ENCODE measurements at places on chromosomes 7 and 10.
A peak's percentile ranks its signal among the peaks of the same experiment; 100 is the strongest.

GRCh38 chr10:6926971-6927370 lies 346.9 kb upstream of the PRKCQ start:
- no peak for DNase-seq

DNA sequence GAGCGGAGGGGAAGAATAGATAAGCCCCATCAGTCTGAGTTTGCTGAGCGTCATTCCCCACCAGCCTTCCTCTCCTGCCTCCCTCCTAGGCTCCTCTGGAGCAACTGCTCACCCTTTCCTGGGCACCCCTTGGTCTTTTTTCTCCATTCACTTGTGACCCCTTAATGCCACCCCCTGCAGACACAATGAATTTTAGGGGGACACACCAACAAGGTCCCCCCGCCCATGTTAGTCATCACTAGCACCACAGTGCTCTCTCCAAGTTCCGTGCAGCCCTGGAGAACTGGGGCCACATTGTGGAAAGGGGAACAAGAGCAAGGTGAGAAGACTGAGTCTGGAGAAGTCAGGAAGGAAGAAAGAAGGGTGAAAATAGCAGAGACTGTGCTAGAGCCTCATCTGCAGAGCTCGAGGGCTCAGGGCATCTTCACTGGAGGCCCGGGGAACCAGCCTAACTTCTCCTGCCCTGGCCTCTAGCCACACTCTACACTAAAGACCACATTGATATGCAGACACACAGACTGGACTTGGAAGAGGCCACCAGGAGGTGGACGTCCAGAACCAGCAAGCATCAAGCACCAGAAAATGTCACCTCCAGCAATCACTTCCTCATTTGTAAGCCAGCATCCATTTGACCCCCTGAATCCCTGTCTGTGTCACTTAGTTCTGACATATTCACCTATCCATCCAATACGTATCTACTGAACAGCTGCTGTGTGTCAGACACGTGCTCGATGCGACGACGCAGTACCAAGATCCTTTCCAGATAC lies 17.5 kb downstream of the RGR start:
- no peak for DNase-seq

GRCh38 chr10:84543948-84544347 lies 215.6 kb downstream of the CCSER2 start:
- DNase-seq: no peak

DNA sequence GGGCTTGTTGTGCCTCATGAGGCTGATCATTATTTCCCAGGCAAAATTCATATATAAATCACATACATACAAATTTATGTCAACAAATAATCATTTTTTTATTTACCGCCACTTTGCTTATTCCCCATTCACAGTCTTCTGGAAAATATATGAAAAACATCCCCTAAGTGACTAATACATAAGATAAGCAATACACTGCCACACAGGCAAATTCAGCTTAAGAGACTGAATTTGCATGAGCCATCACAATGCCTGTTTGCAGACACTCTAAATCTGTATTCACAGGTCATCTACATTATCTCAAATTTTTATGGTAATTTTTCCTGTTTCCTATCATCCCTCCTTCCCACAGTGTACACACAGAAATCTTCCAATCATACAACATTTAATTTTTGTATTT lies 13.2 kb downstream of the OSBPL3 start:
- DNase-seq: no peak

- DNase-seq: no peak
Measured at GRCh38 chr10:31194986-31195385, 124.0 kb upstream of the ZEB1 start.

- peak; percentile 76 for DNase-seq
Measured at GRCh38 chr10:100969187-100970075, at the start of gene SEMA4G. Gene SEMA4G, plus strand, starts transcription at chr10:100969504. Its CDS starts 3,409 bp downstream, at chr10:100972913.

- no peak for DNase-seq
Measured at GRCh38 chr7:70183278-70183677, 585.0 kb downstream of the AUTS2 start.

- DNase-seq: no peak
Measured at GRCh38 chr7:43749383-43749940, 9.0 kb upstream of the BLVRA start.

DNA sequence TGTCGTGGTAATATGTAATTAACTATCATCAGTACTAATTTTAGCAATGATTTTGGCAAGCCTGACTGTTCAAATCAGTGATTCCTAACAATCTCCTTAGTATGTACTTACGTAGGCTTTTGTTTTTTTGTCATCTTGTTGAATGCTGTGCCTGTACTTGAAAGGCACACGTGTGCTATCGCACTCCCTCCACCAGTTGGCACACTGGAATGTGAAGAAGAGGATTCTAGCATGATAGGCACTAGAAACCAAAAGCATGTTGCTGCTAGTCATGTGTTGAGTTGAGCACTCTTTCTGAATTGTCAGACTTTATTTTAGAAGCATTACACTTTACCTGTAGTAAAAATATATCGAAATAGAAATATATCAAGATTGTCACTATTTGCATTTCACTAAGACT lies 59.1 kb downstream of the TASOR2 start:
- DNase-seq: no peak

DNA sequence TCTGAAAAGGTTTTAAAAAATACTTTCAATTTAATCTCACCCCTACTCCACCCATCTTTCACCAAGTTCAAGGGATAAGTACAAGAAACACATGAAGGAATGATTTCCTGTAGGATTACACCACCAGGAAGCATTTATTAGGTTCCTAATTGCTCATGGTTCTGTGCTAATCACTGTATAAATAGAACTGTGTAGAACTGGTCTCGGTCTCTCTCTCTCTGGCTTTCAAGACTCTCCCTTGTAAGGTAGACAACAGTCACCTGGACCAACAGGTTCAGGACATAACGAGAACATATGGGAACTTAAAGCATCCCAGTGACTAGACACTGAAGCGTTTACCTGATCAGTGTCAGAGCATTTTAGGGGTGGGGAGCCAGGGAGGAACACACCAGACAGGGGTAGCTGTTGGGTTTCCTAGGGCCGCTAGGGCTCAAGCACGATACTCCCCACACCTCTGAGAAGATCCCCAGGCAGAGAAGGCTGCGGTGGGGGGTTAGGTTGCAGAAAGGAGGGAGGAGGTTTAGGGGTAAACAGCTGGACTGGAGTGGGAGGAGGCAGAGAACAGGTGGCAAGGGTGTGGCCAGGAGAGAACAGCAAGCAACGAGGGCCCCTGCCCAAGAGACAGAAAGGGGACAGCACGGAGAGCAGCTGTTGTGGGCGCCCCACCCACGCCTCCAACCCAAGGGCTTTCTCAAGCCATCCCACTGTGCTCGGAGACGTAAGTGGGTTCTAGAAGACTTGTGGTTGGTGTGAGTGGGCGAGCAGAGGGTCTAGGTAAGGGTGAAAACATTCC lies 52.5 kb upstream of the USP6NL start:
- no peak for DNase-seq

DNA sequence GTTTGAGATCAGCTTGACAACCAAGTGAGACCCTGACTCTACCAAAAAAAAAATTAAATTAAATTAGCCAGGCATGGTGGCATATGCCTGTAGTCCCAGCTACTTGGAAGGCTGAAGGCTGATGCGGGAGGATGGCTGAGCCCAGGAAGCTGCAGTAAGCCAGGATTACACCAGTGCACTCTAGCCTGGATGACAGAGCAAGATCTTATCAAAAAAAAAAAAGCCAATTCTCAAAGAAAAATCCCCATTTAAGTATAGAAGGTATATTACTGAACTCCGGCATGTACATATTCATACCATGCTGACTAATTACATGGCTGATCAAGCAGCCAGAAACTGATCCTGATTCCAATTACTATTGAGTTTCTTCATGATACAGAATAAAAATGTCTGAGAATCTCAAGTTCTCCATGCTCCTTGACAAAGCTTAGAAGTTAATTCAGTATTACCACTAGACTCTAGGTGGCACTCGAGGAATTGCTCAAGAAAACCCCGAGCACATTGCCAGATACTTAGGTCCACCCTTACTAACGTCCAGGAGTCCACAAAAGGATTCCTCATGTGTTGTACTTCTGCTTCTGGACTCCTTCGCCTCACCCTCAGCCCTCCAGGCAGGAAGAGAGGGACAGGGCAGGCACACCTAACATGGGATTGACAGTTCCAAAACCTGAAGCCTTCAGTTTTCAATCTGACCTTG lies 148.9 kb downstream of the PARD3 start:
- peak; percentile 87 for DNase-seq

DNA sequence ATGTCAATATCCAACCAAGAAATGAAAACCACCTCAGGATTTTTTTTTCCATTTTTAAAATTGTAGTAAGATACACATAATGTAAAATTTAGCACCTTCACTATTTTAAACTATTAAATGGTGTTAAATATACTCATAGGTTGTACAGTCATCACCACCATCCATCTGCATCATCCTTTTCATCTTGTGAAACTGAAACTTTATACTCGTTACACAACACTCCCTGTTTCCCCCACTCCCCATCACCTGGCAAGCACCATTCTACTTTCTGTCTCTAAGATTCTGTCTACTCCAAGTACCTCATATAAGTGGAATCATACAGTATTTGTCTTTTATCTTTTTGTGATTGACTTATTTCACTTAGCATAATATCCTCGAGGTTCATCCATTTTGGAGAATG lies 335.2 kb upstream of the NPSR1 start:
- no peak for DNase-seq

GRCh38 chr10:775245-776075 lies 86.0 kb upstream of the DIP2C start:
- DNase-seq: peak; percentile 62

- peak; percentile 66 for DNase-seq
Measured at GRCh38 chr10:100508691-100509150, 10.9 kb downstream of the SEC31B start.

- DNase-seq: peak; percentile 48
Measured at GRCh38 chr10:62637249-62638061, 167.1 kb upstream of the ADO start.
